NCI-H1694 (cell line): ENCODE measurements at places on chromosomes 6 and 20.

DNA sequence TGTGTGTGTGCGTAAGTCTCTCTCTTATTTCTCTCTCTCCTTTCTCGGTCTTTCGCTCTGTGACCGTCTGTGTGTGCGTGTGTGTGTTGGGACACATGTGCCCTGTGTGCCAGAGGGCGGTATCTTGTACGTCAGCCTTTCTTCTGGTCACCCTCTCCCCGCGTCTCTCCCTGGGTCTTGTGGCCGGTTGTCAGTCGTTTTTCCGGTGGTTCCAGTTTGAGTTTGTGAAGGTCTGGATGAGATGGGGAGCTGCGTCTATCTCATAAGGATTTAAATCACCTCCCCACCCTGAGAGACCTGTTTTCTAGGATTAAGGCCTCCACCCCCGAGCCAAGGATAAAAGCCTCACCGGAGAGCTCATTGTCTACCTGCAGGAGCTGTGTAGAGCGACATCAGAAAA lies 295.5 kb upstream of the ZNF337 start:
- DNase-seq = no peak

- no peak for DNase-seq
Measured at GRCh38 chr6:97066056-97066455, 141.5 kb downstream of the KLHL32 start.

GRCh38 chr6:1197309-1197708 lies 114.6 kb upstream of the FOXQ1 start:
- no peak for DNase-seq

DNA sequence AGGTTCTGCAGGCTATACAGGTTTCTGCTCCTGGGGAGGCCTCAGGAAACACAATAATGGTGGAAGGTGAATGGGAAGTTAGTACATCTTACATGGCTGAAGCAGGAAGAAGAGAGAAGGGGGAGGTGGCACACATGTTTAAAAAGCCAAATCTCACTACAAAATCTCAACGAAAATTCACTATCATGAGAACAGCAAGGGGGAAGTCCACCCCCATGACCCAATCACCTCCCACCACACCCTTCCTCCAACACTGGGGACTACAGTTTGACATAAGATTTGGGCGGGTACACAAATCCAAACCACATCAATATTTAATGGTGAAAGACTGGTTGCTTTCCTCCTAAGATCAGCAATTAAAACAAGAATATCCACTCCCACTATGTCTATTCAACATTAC lies 13.8 kb upstream of the POLR1H start:
- DNase-seq = no peak

DNA sequence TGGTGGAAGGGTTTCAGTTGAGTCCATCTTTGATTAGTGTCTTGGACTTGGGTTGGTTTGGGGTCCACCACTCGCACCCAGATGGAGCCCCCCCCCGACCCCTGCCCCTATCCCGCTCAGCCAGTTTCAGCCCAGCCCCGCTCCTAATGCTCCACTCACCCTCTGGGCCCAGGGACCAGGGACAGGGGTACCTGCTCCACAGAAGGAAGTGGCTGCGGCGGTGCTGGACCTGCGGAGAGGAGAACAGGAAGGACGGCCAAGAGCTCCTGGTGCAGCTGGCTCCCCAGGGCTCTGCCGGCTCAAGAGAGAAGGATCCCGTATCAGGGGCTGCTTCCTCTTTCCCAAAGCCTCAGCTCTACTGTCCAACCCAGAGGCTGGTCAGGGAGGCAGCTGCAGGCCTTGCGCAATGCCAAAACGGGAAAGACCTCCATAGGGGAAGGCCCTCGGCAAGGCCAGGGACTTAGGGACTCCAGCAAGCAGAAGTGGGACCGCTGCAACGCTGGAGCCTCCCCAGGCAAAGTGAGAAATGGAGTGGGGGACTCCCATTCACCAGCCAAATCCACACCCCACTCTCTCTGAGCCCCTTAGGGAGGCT lies at the start of gene SIGLEC1:
Gene SIGLEC1 (minus strand): TSS at position 322 of the 595 bp plus-strand sequence. CDS start 5,472 bp downstream, outside the sequence.
- DNase-seq = no peak

- no peak for DNase-seq
Measured at GRCh38 chr6:68400396-68400795, 234.7 kb upstream of the ADGRB3 start.

DNA sequence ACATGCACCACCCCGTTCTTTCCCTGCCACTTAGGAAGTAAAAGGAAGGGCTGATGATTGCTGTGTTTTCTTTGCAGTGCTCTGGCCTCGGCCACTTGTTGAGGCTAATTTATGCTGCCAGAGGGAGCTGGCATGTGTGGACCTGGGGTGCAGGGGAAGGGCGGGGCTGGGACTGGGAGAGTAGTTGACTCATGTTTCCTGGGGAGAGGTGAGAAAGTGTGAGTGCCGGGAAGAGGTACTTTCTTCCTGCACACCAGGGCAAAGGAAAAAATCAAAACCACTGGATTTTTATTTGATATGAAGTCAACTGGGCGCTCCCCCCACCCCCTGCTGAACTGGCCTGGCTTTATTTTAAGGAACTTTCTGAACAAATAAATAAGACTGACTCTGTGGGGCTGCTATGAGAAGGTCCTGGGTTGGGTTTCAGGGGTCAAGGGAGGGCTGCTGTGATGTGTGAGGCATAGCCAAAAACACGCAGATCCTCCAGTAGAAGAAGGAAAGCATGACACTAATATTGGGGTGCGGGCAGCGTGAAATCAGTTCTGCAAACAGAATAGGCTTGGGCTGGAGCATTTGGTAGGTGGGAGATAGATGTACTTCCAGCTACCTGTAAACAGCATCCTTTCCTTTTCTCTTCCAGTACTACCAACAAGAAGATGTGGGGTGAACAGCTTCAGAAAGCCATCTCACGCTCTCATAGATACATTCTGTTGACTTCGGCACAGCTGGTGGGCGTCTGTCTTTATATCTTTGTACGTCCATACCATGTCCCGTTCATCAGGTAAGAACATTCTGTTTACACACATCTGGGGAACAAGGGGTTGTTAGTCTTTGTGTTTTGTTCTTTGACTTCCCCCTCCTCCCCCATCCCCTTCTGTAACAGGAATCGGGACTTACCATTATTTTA lies 87.5 kb downstream of the SYNJ2 start:
- no peak for DNase-seq

DNA sequence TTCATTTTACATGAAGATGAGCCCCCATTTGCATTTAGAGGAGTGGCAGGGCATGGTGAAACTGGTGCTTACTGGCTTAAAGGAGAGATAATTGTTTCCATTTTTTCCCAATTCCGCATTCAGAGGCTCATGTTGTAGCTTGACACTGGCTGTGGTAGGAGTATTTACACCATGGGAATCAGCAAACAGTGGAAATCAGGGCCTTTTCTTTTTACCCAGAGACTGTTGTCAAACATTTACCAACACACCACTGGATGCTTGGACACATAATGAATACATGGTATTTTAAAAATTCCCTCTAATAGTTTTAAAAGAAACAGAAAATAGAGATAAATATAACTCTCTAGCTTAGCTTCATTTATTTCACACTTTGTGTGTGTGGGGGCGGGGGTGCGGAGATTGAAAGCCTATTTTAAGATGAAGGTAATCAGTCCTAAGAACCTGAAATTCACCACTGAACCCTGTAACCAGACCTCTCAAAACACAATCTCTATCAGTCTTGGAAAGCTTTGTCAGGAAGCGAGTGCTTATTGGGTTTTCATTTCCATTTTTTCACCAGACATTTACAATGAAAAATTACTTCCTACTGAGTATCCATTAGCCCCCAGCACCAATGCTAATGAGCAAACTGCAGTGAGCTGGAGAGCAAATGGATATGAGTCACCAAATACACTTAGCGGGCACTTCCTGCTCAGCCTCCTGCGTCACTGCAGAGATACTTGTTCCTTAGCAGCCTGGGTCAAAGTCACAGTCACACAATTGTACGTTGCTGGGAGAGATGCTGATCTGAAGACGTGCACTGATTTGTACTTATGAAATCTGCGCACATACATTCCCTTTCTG lies 532.0 kb downstream of the BCKDHB start:
- DNase-seq = no peak

GRCh38 chr20:16707674-16708073 lies 22.2 kb upstream of the SNRPB2 start:
- no peak for DNase-seq

DNA sequence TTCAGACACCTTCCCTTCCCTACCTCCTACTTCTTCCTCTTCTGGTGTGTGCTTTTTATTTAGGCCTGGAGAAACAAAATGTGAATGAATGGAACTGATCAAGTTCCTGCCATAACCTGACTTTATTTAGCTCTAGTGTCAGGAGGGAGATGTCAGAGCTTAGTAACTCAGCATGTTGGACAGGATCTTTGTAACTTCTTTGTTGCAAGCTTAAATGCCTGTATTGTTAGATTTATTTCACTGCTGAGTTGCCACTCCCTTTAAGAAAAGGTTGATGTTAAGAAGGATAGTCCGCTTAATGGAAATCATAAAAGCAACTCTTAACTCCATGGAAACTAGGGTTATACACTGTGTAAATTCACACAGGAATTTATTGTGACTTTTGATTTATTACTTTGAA lies 2.2 kb downstream of the FAM120B start:
- DNase-seq = no peak

DNA sequence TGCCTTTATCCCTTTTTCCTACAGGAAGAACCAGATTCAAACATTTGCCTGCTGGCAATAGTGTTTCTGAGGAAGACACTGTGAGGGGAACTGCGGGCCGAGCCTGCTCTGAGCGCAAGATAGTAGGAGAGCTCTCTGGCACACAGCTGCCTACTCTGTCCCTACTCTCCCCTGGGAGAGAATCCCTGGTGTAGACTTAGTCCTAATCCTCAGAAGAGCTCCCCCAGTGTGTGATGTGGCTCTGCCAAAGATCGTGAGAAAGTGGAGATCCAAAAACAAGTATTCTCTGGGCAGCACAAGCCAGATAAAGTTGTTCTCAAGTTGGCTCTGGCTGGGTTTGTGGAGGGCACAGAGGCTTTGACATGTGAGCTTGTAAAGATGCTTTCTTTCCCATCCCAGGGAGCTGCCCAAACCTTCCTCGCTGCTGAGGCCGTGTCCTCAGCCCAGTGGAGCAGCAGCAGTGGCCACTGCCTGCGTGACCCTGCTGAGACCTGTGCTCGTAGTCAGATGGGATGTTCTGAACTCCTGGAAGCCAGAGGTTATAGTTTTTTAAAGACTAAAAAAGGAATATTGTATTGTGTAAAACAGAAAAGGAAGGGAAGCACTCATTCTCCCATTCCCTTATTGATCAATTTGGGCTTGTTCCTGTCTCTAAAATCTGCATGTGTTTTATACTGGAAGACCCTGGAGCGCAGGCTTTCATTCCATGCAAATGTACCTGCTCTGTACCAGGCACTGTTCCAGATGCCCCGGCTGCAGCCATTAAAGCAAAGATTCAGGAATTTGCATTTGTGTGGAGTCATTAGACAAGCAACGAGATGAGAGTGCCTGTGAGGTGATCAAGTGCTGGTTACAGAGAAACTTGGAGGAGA lies 30.7 kb downstream of the PNLDC1 start:
- DNase-seq = no peak

DNA sequence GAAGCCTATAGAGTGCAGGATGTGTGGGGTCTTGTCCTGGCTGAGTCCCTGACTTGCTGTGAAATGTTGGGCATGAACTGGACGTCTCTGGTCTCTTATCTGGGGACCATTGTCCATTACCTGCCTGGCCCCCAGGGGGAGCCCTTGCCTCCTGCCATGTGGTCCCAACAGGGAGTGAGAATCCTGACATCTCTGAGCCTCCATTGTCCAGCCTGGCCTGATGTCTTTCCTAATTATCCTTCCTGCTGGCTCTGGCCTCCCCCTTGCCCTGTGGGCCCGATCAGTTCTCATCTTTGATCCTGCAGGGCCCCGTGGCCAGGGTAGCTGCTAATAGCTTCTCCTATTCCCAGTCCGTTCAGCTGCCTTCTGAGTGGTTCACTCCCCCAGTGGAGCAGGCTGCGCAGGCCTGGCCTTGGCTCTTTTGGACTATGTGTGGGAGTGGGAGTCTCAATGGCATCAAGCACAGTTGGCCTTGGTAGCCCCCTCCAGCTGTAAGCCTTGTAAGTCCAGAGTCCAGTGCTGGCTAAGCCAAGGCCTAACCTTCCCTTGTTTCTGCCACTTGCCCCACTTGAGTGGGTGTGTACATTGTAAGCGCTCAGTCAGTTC lies 77.9 kb upstream of the RALY start:
- no peak for DNase-seq

- DNase-seq = no peak
Measured at GRCh38 chr6:166573511-166574216, 12.8 kb downstream of the RAMACL start.

GRCh38 chr20:24461848-24462247 lies 7.6 kb upstream of the SYNDIG1 start:
- DNase-seq = no peak

DNA sequence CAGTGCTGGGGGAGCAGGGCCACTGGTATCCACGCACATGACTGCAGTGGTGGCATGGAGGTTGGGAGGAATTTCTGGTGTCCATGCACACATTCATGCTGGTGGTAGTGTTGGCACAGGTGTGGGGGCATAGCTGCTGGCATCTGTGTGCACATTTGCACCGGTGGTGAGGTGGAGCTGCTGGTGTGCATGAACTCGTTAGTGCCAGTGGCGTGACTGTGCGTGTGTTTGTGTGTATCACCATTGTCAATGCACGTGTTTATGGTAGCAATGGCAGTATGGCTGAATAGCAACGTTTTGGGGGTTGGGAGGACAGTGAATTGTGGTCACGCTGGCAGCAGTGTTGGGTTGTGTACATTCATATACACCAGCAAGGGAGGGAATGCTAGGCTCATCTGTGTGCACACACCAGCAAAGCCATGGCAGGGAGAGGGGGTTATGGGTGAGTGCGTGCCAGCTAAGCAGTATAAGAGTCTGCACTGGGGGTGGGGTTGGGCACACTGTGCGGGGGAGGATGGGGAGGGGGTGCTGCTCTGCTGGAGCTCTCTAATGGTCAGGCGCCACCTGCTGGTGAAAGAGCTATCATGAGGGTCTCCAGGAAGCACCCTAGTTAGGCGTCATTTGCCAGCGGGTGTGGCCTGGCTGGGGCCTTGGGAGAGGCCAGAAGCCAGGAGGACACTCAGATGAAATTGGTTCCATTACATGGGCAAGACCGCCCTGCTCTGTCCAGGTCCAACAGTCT lies 626.1 kb upstream of the ID4 start:
- no peak for DNase-seq
